ENCODE measurements at places on chromosomes 12 and 14.
A peak's percentile ranks its signal among the peaks of the same experiment; 100 is the strongest.

DNA sequence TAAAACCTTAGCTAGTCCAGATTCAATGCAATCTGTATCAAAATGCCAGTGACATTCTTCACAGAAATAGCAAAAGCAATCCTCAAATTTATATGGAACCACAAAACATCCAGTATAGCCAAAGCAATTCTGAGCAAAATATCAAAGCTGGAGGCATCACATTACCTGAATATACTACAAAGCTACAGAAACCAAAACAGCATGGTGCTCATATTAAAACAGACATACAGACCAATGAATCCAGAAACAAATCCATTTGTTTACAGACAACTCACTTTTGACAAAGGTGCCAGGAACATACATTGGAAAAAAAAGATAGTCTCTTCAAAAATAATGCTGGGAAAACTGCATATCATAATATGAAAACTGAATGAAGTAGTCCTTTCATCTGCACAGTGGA lies 4.8 kb downstream of the KLRC4 start:
- no peak for DNase-seq

DNA sequence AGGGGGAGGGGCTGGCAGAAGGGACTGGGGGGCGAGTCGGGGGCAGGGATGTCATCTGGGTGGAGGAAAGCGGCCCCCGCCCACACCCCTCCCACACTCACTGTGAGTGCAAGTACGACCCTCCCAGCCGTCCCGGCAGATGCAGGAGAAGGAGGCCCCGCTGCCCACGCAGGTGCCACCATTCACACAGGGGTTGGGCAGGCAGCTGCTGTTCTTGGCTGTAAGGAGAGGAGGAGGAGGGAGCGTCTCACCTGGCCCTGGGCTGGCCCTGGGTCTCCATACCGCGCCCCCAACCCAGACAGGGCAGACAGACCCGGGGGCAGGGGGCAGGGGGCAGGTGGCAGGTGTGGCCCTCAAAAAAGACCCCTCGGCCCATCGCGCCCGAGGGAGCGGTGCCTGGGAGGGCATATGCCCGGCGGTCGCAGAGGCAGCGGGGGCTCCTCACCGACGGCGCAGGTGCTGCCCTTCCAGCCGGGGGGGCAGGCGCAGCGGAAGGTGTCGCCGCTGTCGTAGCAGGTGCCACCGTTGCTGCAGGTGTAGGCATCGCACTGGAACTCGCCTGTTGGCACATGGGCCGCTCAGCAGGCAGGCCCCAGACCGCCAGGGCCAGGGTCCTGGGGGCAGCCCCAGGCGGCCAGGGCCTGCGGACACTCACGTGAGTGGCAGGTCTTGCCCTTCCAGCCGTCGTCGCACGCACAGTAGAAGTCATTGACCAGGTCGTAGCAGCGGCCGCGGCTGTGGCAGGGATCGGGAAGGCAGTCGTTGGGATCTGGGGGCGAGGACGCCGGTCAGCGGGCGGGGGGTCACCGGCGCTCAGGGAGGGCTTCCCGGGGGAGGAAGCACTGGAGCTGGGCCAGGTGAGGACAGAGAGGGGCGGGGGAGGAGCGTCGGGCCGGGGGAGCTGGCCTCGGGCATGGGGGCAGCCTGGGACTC lies 20.6 kb downstream of the JAG2 start:
- DNase-seq: no peak

DNA sequence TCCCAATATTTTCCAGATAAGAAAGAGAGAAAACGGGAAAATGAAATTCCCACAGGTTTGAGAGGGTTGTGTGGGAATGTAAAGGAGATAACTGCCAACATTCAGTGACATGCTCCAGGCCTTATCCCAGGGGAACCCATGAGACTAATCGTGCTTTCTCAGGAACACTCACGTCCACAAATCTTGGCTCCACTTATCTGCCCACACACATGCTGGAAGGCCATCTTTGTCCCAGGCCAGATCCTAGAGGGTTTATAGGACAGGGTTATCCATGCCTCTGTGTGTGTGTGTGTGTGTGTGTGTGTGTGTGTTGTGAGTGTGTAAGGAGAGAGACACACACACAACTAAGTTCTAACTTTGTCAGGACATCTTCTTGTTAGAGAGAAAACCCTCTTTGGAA lies 182.2 kb upstream of the E2F7 start:
- DNase-seq: no peak

DNA sequence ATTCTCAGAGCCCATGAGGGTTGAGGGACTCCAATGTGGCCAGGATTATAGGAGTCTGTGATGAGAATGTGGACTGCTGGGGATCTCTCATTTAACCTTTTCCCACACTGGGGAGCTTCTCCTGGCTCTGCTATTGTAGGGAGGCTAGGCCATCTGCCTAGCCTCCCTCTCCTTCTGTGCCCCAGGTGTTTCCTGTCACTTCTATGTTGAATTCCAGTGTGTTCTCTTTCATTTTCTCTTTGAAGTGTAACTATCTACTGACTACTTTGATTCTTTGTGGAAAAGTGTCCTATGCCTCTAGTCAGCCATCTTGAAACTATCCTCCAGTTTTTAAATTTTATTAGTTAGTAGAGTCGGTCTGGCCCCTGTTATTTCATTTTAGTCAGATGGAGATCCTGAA lies 53.4 kb upstream of the ABCD2 start:
- DNase-seq: no peak

GRCh38 chr14:93936245-93936644 lies 9.1 kb downstream of the FAM181A start:
- no peak for DNase-seq

DNA sequence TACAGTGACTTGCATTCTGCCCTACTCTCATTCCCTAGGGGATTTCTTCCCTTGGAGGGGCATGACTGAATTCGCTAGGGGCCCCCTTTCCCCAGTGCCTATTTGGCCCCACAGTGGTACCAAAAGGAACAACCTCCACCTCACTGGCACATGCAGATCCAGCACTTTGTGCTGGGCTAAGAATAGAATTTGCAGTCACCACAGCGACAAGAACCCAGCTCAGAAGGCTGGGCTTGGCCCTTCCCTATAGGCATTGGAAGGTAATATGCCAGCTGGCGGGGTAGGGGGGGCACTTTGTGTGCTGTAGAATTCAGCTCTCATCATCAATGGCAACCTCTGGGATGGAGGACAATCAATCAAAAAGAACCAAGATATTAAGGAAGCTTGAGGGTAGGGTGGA lies 13.9 kb downstream of the BAZ2A start:
- no peak for DNase-seq

DNA sequence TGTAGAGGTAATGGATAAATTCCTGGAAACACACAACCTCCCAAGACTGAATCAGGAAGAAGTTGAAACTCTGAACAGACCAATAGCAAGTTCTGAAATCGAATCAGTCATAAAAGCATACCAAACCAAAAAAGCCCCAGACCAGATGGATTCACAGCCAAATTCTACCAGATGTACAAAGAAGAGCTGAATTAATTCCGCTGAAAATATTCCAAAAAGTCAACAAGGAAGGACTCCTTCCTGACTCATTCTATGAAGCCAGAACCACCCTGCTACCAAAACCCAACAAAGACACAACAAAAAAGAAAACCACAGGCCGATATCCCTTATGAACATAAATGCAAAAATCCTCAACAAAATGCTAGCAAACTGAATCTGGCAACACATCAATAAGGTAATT lies 81.5 kb downstream of the SLC38A4 start:
- no peak for DNase-seq

DNA sequence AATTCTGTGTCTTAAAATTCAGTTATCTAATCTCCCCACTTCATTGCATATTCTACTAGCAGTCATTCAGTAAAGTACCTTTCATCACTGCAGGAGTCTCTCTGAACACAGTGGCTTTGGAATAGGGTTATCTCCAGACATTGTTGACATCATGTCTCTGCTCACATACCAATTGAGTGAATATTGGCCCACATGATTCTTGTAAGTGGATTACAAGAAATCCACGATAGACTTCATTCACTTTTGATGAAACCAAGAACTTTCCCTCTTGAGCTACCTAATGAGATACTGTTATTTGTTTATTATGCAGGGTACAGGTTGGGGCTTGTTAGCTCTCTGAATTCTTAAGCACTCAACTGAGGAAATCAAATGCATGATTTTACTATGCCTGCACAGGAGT lies 284.9 kb downstream of the RAD51B start:
- DNase-seq: no peak

DNA sequence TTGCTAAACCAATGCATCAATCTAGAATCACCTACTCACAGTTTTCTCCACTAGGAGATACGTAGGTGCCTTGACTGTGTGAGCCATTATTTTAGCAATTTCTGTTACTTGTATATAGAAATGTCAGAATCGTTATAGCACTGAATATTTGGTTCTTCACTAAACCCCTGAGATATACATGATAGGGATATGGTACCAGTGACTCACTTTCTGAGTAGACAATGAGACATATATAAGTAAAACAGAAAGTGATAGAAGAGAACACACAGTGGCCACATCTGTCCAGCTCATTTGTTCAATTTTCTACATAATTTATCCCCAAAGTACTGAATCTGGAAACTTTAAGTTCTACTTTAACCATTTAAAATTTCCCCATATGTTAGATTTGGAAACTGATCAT lies 1505.5 kb upstream of the TMEM132C start:
- DNase-seq: no peak

GRCh38 chr14:87133073-87133801 lies 859.7 kb downstream of the GALC start:
- DNase-seq: no peak

DNA sequence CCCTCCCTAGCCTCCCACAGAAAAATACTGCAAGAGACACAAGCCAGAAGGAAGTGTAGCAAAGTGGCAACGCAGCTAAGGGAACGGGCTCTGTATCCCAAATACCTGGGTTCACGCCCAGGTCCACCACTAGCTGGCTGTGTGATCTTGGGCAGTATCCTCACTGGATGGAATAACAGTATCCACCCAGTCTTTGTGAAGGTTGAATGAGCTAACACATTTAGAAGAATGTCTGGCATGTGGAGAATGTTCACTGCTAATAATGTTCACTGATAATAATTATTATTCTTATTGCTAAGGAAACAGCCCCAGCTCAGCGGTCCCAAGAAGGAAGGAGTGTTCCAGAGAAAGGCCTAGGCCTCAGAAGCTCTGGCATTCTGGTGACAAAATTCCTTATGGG lies 70.9 kb downstream of the VWF start:
- DNase-seq: no peak

GRCh38 chr14:76784881-76785280 lies 23.6 kb downstream of the VASH1 start:
- peak; percentile 74 for DNase-seq

GRCh38 chr12:49357103-49357678 lies 10.1 kb upstream of the SPATS2 start:
- no peak for DNase-seq

DNA sequence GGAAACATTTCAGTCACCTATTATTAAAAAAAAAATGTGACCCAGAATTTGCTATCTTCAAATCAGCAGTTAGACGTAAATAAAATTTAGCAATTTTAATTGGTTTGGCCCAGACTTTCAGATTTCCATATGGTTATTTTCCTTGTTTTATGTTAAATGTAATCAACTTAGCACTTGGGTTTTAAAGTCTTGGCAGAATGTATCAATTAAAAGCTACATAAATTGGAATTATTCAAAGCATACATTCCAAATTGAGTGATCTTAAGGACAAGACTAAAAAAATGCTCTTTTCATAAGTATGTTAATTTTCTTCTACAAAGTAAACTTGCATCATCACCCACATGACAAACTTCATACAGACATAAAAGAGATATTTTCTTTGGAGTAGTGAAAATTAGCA lies 3.4 kb downstream of the KITLG start:
- no peak for DNase-seq

All from NCI-H510A (cell line).